ENCODE measurements at places on chromosomes 11 and 22.

DNA sequence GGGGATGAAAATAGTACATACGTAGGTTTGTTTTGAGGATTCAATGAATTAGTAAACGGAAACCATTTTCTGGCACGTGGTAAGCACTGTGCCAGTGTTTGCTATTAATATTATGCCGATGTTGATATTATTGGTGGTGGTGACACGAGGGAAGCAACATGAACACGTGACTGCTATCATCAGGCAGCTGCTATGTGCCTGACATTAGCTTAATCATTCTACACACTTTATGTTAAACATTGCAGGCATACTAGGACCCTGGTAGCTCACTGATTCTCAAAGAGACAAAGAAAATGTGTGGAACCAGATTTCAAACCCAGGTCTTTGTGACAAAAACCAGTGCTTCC, 656 bp downstream of the SRRD start:
- no peak for DNase-seq

DNA sequence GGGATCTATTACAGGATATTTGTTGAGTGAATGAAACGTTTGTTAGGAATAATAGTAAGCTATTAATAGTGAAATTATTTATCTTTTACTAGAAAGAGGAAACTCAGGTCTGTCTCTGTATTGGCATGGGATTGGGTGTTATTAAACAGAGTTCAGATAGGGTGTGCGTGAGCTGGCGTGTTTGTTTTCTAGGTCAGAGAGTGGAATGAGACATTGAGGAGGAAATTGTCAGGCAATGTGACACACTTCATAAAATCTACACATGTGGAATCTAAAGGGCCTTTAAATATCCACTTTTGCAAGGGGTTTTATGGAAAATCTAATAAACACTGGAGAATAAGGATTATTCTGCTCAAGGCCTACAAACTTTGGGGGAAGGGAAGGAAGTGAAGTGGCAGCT, 552.9 kb downstream of the NTM start:
- DNase-seq = no peak

GRCh38 chr22:22691055-22691454, 46.6 kb downstream of the GGTLC2 start:
- no peak for DNase-seq

DNA sequence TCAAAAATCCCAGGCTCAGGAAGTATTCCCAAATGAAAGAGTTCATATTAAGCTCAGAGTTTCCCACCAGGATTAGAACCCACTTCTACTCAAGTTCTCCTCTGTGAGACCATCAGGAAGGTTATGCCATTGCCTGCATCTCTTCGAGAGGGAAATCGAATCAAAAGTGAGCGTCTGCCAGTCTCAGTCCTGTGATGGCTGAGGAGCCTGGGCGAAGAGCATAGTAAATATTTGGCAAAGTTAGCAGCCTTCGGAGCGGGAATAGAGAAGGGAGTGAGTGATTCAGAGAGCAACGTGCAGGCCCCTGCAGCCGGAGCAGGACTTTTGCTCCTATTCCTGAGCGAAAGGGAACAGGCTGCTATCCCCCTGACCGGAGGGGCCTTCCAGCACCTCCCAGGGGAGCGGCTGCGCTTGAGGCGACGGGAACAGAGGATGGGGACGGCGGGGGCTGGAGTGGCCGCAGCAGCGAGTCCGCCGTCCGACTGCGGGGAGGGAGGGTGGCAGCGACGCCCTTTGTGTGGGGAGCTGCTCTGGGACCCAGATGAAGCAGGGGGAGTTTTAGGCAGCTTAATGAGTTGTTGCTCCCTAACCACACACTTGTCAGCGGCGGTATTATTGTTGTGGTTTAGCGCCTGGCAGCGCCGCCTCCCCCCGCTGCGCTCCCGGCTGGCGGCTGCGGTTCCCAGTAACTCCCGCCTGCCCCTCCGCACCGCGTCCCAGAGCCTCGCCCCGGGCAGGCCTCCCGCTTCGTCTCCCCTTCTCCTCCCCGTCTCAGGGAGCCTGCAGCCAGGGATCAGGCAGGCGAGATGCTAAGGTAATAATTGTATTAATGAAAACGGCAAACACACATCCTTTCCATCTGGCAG, 21.7 kb upstream of the NRGN start:
- no peak for DNase-seq

DNA sequence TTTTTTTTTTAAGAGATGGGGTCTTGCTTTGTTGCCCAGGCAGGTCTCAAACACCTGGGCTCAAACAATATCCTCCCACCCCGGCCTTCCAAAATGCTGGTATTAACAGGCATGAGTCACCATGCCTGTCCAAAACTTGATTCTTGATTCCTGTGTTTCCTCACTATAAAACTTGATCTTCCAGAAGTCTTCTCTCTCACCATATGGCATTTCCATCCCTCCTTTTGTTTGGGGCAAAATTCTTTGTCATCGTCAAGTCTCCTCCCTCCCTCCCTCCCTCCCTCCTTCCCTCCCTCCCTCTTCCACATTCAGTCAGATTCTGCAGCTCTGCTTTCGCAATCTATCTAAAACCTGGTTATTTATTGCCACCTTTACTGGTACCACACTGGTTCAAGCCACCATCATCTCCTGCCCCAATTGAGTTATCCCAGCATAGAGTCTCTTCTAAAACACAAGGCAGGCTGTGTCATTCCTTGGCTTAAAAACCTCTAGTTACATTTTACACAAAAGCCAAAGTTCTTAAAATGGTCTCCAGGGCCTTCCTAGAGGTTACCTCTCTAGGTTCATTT, 65.0 kb upstream of the HORMAD2 start:
- DNase-seq = no peak

- DNase-seq = no peak
Observed at GRCh38 chr11:40842750-40843339, 616.6 kb downstream of the LRRC4C start.
